Stimulated activated CD4-positive, alpha-beta T cell treated with anti-CD3 and anti-CD28 coated beads, Interleukin-4, amount 100 ng/mL, for 48 hours (primary cell): ENCODE measurements at places on chromosomes 7 and 10.

GRCh38 chr10:20911626-20912025, 14.5 kb upstream of the NEBL start:
- no peak for DNase-seq

DNA sequence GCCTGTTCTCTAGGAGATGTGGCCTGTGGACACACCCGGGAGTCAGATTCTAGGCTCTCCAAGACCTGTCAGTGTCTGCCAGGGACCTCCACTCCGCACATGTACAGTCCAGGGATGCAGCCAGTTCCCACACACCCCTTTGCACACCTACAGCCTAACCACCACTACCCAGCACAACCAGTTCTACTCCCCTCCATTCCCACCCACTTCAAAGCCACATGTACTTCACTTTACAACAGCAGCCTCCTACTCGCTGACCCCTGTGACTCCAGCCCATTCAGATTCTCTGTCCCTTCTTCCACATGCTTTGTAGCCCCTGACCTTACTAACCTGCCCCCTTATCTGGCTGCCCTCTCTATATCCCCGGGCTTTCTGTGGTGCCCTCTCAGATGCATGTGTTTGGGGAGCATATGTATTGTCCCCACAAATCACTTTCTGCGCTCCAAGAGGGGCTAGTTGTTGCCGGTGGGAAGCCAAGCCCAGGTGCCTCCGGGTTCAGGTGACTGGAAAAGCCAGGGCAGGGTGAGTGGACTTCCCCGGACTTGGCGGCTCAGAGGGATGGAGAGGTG, 7.2 kb downstream of the LBX1 start:
- DNase-seq: no peak

DNA sequence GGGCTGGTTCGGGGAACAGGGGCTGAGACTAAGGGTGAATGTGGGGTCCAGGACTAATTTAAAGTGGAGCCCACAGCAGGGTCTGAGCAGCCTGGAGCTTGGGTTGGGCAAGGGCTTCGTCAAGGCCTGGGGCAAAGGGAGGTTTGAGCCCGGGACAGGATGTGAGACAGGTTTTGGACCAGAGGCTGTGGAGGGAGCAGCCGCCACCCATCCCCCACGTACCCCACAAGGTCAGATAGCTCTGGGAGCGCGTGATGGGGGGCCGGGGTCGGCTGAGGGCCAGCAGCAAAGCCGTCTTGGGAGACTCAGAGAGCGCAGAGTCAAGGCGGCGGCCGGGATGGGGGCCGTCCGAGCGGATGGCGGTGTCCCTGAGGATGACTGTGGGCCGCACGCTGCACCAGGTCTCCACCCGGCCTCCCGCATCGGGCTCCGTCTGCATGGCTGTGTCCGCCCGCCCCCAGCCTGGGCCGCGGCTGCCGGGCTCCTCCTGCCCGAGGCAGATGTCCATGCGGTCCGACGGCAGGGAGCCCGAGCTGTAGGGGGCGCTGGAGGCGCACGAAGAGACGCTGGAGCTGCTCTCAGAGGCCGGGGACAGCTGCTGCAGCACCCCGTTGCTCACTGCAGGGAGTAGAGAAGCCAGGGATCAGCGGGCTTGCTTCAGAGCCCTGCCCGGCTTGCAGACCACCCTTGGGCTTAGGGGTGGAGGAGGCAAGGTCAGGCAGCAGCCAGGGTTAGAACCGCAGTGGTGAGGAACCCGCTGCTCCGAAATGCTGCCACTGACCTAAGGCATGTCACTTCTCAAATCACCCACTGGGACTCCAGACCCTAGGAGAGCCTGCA, 12.1 kb downstream of the PDZD7 start:
- DNase-seq: peak; percentile 79

DNA sequence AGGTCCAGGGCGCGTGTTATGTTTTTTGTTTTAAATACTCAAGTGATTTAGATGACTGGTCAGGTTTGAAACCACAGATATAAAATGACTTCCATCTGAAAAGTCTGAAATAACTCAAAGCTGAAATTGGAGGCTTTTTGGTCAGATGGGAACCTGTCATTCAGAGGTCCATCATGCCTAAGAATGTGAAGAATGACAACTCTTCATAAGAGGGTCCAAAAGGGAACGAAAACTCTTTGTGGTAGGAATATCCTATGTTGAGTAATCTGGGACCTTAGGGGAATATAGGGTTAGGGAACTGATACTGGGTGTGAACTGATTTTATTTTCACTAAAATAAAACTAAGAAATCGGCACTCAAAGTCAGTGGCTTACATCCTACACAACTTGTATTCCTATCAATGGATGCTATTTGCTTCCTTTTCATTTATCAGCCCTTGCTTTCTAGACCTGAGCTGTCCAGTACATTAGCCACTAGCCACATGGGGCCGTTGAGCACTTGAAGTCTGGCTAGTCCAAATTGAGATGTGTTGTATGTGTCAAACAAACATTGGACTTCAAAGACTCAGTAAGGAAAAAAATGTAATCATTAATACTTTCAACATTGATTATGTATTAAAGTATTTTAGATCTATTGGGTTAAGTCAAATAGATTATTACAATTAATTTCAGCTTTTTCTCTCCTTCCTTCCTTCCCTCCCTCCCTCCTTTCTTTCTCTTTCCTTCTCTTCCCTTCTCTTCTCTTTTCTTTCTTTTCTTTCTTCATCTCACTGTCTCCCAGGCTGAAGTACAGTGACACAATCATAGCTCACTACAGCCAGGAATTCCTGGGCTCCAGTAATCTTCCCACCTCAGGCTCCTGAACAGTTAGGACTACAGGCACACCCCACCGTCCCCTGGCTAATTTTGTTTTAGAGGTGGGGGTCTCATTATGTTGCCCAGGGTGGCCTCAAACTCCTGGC, 56.5 kb upstream of the KDM7A start:
- no peak for DNase-seq

DNA sequence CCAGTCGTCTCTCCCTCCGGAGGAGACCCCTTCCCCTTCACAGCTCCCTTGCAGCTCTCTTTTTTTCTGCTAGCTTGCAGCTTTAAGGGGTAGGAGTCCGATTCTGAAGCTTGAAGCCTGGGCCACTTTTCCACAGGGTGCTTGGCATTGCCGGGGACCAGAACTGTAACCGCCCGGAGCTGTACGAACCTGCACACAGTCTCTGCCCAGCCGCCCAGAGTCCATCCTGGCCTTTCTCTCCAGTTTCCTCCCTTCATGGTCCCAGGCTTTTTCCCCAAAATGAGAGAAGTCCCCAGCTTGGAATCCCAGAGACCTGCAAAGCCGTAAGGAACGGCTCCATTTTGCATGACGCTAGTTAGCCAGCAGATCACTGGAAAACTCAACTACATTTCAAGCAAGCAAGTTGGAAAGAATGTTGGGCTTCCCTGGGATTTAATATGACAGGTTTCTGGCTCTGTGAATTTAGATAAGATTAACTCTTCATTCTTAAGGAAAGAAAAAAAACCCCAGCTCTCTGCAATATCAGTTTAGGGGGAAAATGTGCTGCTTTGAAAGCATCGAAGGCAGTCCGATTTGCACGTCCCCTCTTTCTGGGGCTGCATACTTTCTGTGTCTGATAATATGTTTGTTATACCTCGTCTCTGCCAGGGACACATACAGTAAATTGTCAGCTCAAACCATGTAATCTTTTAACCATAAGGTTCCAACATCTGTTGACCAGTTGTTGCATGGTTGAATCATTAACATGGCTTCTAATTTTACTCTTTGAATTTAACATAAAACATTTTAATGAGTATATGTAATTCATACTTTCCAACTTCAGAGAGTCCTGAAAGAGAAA, 190.0 kb upstream of the LYZL2 start:
- DNase-seq: no peak

DNA sequence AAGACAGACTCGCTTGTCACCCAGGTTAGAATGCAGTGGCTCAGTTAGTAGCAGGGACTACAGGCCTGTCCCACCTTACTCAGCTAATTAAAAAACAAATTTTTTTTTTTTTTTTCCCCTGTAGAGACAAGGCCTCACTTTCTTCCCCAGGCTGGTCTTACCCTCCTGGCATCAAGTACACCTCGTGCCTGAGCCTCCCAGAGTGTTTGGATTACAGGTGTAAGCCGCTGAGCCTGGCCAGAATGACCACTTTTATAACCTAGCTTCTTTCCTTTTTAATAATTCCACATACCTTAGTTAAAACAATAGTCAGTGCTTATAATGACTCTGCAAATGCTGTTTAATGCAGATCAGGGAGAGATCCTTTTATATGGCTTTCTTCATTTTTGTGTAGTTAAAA, 31.3 kb downstream of the RSBN1L start:
- no peak for DNase-seq

DNA sequence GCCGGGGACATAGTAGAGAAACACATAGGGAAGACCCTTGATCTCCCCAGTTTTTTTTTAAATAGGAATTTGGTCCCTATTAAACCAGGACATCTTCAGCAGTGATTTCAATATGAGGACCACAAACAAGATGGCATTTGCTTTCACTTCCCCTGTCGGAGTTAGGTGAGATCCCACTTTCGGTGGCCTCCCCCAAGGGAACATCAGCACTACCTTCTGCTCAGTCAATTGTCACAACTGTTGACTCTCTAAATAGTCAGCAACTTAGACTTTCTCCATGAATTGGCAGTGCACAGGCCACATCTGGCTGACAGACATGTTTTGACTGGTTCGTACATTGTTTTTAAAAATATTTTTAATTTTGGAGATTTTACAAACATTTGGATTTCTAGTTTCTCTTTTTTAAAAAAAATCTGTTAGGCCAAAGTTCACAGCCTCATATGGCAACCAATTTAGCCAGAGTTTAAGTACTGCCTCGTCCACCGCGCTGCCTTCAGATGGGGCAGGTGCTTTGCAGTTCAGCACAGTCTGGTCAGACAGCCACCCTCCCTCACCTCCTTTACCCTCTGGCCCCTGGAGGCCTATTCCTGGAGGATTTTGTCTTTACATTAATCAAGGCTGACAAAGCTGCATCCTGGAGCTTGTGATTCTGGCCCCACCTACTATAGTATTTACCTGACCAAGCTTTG, 139.2 kb upstream of the PRR15 start:
- no peak for DNase-seq

GRCh38 chr10:101939729-101940128, 96.1 kb upstream of the KCNIP2 start:
- DNase-seq: no peak

DNA sequence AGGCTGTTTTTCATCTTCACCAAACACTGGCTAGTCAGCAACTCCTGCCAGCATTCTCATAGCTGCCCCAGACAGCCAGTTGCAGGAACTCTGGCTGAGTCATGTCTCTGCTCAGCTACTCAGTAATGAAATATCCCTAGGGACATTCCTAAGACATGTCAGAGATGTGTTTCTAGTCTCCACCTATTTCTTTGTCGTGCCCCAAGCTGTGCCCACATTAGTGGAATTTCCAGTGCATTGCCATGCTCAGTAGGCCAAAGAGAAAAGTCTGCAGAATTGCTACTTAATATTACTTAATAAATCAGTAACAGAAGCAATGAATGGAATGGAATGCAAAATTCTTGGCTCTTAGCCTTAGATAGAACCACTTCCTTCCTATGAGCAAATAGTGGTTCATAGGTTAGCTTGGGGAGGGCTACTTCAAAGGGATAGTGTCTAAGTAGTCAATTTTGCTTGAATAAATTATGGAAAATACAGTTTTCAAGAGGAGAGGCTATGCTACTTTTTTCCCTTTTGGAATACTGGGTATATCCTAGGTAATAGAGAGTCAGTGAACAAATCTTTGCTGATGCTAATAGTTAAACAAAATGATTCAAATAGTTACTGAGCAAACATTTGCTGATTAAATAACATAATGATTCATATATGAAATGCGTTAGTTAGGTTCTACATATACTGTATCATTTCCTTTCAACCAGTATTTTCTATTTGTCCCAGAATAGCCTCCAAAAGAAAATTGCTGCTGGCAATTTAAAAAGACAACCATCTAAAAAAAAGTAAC, 23.6 kb upstream of the SEMA3C start:
- no peak for DNase-seq

DNA sequence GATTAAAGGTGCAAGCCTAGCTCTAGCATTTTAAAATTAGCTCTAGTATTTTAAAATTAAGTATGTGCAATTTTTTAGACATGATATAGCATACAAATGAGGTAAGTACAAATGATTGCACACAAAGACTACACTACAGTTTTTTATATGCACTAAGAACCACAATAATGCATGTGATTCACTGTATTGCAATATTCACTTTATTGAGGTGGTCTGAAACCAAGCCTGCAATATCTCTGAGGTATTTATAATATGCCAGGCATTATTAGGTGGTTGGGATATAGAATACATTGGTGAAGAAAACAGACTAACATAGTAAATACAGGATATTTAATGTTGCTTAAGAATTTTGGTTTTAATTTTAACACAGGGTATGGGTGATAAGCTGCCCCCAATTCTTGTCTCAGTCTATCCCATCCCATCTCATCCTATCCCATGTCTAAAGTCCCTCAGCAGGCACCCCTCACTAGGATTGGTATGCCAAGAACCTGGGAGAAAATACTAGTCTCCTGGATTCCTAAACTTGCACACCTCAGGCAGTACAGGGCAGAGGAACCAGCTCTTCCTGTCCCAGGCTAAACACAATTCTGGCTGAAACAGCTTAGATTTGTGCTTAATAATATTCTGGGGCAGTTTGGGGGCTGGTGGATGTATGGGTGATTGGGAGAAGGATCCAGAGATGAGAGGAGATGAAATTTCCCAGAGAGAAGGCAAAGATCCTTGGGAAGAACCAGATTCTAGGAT, 90.4 kb downstream of the HIPK2 start:
- no peak for DNase-seq

DNA sequence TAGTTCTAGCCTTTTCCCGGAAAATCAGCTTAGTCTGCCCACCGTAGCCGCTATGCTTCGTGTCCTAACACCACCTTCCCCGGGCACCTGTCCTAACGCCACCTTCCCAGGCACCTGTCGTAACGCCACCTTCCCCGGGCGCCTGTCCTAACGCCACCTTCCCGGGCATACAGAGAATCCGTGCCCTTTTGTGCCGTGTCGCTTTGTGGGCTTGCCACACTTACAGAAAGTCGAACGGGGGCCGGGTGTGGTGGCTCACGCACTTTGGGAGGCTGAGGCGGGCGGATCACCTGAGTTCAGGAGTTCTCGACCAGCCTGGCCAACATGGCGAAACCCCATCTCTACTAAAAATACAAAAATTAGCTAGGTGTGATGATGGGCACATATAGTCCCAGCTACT, 73.6 kb upstream of the DNAJB6 start:
- DNase-seq: no peak

DNA sequence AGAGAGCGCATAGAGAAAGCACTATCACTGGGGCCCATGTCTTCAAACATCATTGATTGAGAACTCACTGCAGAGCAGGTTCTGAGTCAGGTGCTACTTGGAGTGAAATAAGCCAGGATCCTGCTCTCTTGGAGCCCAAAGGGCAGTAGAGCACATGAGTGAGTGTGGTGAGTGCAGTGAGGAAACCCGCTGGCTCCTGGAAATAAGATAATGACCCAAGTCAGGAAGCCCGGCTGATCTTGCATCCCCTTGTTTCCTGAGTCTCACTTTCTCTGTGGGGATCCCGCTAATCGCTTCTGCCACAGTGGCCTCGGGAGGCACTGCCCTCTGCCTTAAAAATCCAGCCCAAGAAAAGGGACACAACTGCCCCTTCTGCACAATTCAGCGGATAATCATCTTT, 7.1 kb upstream of the FAM107B start:
- DNase-seq: no peak
